ENCODE measurements at places on chromosomes 4 and X. TPM values are rescaled to one million over a fixed set of nuclear protein-coding genes. Genes with fewer than 3 reads are reported as not detected.

MAGEB3 gene
- not detected for total RNA-seq

ZC4H2 gene
- total RNA-seq = 10.7 TPM

SRPK3 gene
- total RNA-seq = not detected

BRS3 gene
- total RNA-seq = not detected

MTHFD2L gene
- 6.5 TPM for total RNA-seq

GLOD5 gene
- not detected for total RNA-seq

SHOX gene
- total RNA-seq = not detected

WNK3 gene
- 0.03 TPM for total RNA-seq

MTMR8 gene
- total RNA-seq = 4.6 TPM

FRG2 gene
- total RNA-seq = not detected

PPP1R3F gene
- total RNA-seq = 13.9 TPM

MAD2L1 gene
- total RNA-seq = 75.4 TPM

NKX3-2 gene
- not detected for total RNA-seq

SORCS2 gene
- 0.05 TPM for total RNA-seq

AFF2 gene
- total RNA-seq = 0.61 TPM

CTAG1B gene
- not detected for total RNA-seq

ABCG2 gene
- 1.8 TPM for total RNA-seq

ARHGAP4 gene
- total RNA-seq = 188 TPM

MAGEB17 gene
- total RNA-seq = not detected

IL13RA1 gene
- not detected for total RNA-seq

Data from activated CD8-positive, alpha-beta memory T cell treated with anti-CD3 and anti-CD28 coated beads, Interleukin-2, amount 10 ng/mL, durations not matched to agents 7 days and 5 days (primary cell).